Smooth muscle cell of trachea (primary cell): ENCODE measurements at places on chromosomes 3 and 15. TPM values are rescaled to one million over a fixed set of nuclear protein-coding genes. Genes with fewer than 3 reads are reported as not detected.

BLOC1S6 gene
- total RNA-seq = 83.4 and 99.9 TPM in 2 replicates

MUSTN1 gene
- total RNA-seq = 0.33 TPM in 1 of 2 replicates, not detected in the other

PPP1R14D gene
- not detected in 2 replicates for total RNA-seq

LXN gene
- 160 and 200 TPM in 2 replicates for total RNA-seq

DOCK3 gene
- 0.17 and 0.29 TPM in 2 replicates for total RNA-seq

ITPKA gene
- total RNA-seq = 5.3 and 5.5 TPM in 2 replicates

SLC28A2 gene
- total RNA-seq = not detected in 2 replicates
